ENCODE measurements at places on chromosomes 12 and 14.

DNA sequence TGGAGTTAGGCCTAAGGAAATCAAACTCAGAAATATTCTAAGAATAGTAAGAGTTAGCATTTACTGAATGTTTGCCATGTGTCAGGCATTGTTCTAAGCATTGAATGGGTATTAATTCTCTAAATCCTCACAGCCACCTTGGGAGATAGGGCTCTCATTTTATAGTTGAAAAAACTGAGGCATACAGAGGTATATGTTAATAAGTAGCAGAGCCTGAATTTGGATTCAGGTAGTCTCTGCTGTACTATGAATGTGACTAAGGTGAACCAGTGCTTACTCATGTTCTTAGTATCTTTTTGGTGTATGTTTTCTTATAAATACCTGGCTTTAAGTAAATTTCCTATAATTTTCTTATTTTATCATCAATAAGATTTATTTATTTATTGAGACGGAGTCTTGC is 8.1 kb downstream of the ARF6 start:
- no peak for DNase-seq

- DNase-seq, result no peak
Measured at GRCh38 chr12:60387356-60387755, 791.5 kb downstream of the SLC16A7 start.

GRCh38 chr14:75372260-75372659 is 55.6 kb upstream of the JDP2 start:
- no peak for DNase-seq

DNA sequence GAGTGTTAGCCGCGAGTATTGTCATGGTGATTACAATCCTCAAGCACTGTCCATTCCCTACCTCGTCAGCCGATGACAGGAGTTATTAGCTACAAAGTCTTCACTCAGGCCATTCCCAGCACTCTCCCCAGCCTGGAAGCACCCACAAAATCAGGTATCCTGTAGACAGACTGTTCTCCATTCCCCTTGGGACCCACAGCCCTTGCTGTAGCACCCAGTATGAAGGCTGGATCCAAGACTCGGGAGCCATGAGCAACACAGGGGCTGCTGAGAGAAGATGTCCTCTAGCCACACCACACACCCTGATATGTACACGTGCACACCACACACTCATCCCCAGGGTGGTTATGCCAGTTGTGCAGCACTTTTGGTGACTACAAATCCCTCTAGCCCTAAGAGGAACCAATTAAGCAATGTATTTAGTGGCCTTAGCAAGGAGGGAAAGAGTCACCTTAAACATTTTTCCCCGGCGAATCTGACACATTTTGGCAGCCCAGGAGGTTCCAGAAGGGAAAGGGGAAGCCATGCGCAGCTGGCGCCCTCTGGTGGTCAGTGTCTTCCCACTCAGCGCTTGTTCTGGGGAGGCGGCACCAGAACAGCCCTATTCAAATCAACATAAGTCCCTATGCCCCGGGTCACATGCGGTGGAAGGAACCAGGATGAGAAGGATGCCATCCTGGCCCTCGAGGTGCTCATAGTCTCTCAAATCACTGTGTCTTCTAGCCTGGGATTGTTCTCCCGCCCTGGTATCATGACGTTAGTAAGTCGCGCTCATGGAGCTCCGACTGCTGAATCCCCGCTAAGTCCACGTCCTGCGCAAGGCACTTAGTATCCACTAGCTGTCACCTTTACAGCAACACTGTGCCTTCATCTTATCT is 96.9 kb downstream of the GCH1 start:
- peak; percentile 82 for DNase-seq

- DNase-seq, result no peak
Measured at GRCh38 chr14:23521785-23522640, 29.6 kb downstream of the ZFHX2 start.

GRCh38 chr14:100602621-100603230 is 15.5 kb upstream of the BEGAIN start:
- DNase-seq, result no peak

GRCh38 chr14:90721619-90722305 is 94.5 kb downstream of the TTC7B start:
- no peak for DNase-seq

- no peak for DNase-seq
Measured at GRCh38 chr14:99752486-99753121, 40.6 kb upstream of the EML1 start.

Measured in CD8-positive, alpha-beta T cell (primary cell).